CD4-positive, alpha-beta T cell (primary cell): ENCODE measurements at places on chromosomes 1 and 21.

- DNase-seq, result no peak
These were observed 4.5 kb upstream of the FNBP1L start for GRCh38 chr1:93443454-93443853.

- DNase-seq, result no peak
These were observed 28.7 kb downstream of the FCRL3 start for GRCh38 chr1:157671895-157672294.

- no peak for DNase-seq
These were observed 143.6 kb upstream of the LMO4 start for GRCh38 chr1:87185077-87185476.

- DNase-seq, result peak; percentile 68
These were observed 88.4 kb downstream of the SDCCAG8 start for GRCh38 chr1:243343970-243344937.

DNA sequence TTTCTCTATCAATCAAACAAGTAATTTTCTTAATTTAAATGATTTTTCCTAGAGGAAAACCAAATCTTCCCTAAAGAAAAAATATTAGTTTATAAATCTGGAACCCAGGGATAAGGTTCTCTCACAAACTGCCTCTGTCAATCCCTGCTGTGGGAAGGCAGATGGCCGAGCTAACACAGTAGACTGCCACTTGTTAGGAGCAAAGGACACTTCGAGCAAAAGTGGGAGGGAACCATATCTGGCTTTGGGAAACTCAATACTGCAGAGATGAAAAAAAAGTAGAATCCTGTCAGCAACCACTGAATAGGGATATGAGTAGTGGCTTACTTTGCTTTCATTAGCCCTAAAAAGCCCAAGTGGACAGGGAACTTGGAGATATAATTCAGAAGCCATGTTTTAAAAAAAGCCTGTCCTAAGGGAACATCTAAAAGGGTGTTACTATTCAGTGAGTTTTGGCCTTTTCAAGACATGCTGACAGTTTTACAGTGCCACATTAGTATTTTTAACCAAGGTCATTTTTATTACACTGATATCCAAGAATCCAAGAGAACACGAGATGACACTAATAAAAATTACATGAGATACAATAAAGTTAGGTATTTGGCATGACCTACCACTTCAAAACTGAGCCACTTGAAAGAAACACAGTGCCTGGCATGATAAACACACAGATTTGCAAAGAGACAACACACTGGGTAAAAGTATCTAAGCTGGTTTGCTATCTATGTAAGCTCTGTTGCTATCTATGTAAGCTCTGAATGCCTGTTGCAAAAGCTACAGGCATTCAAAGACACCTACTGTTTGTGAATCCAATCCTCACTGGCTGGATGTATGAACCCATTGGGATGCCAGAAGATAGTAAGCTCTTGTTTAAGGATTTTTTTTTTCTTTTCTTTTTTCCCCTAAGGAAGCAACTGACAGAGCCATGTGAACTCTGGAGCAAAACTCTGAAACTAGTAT, 21.4 kb downstream of the TEX38 start:
- DNase-seq, result no peak
